Activated CD4-positive, alpha-beta T cell treated with anti-CD3 and anti-CD28 coated beads, Interleukin-2, amount 10 ng/mL, durations not matched to agents 7 days and 5 days (primary cell): ENCODE measurements at places on chromosomes 2 and 18.

DNA sequence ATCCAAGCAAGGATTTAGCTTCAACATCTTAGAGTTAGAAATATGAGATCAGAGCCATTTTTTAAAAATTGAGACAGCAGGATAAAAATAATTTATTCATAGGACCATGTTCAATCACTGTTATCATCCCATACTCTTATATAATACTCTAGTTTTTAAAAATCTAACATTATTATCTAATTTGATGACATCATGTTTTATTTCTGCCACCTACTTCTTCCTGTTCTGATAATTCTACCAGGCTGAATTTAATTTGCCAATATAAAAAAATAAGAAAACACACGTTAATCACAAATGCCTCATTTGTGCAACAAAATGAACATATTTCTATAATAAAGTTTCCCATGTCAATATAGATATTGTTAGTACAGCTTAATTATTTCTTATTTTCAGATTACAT is 621.7 kb downstream of the KCNJ3 start:
- no peak for DNase-seq

DNA sequence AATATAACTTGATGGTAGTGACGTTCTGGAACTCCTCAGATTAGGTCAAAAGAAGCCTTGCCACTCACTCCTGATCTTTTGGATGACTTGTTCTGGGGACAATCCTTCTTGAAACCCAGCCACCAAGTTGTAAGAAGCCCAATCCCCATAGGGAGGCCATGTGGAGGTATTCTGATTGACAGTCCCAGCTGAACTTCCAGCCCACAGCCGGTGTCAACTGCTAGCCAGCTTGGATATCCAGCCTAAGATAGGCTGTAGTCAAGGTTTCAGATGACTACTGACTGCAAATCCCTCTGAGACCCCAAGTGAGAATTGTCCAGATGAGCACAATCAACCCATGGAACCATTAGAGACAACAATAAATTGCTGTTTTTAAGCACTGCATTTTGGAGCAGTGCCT is 31.4 kb downstream of the EIF2AK2 start:
- no peak for DNase-seq

DNA sequence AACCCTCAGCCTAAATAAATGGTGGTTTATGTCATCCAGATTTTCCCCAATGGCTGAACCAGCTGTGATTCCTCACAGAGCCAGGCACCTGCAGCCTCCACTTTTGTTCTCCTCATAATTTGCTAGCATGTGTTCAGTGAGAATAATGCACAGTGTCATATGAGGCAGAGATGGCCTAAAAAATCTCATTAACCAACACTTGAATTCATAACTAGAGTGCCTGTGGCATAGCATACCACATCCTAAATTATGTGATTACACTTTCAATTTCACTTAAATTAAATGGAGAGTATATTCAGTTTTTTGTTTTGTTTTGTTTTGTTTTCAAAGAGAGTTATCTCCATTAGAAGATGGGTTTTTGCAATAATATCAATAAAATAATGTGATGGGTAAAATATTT is 488.0 kb downstream of the CBLN2 start:
- no peak for DNase-seq

- no peak for DNase-seq
Measured at GRCh38 chr2:128538396-128538795, 219.7 kb upstream of the HS6ST1 start.

DNA sequence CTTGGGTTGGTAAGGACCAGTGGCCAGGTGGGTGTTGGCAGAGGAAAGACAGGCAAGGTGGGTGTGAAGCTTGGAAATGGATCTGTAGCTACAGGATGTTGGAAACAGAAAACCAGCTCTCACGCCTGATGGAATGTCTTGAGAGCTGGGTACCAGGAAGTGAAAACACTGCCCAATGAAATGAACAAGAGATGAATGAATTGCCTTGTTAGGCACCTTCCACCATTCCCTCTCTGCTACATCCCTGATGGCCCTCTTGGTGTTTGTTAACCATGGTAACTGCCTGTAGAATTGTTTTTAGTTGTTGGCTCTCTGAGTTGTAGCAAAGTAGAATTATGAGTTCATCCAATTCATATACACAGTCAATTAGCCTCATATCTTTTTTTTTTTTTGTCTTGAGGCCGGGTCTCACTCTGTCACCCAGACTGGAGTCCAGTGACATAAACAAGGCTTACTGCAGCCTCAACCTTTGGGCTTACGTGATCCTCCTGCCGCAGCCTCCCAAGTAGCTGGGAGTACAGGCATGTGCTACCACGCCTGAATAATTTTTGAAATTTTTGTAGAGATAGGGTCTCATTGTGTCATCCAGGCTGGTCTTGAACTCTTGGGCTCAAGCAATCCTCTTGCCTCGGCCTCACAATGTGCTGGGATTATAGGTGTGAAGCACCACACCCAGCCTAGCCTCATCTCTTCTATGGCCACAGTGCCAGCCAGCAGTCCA is 9.5 kb downstream of the KCMF1 start:
- no peak for DNase-seq
